BJ (cell line): ENCODE measurements at places on chromosomes 4 and X. TPM values are rescaled to one million over a fixed set of nuclear protein-coding genes. Genes with fewer than 3 reads are reported as not detected.
A peak's percentile ranks its signal among the peaks of the same experiment; 100 is the strongest.

DNA sequence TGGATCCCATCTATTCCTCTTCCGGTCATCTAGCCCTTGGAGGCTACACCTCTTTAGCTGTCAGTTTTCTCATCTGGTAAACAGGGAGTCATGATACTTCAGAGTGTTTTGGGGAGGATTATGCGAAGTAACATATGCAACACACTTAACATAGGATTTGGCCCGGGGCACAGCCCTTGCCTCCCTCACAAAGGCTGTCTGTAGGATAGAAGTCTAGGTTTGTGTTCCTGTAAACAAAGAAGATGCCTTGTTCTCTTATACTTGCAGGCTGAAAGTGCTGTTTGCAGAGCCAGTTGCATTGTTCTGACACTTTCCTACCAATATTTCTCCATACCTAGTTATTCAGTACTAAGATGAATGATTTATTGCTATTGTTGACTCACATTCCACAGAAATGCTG is 2.2 kb upstream of the APELA start:
- no peak for DNase-seq

The BANK1 gene
- polyA plus RNA-seq, result 0.40 and 0.43 TPM in 2 replicates

DNA sequence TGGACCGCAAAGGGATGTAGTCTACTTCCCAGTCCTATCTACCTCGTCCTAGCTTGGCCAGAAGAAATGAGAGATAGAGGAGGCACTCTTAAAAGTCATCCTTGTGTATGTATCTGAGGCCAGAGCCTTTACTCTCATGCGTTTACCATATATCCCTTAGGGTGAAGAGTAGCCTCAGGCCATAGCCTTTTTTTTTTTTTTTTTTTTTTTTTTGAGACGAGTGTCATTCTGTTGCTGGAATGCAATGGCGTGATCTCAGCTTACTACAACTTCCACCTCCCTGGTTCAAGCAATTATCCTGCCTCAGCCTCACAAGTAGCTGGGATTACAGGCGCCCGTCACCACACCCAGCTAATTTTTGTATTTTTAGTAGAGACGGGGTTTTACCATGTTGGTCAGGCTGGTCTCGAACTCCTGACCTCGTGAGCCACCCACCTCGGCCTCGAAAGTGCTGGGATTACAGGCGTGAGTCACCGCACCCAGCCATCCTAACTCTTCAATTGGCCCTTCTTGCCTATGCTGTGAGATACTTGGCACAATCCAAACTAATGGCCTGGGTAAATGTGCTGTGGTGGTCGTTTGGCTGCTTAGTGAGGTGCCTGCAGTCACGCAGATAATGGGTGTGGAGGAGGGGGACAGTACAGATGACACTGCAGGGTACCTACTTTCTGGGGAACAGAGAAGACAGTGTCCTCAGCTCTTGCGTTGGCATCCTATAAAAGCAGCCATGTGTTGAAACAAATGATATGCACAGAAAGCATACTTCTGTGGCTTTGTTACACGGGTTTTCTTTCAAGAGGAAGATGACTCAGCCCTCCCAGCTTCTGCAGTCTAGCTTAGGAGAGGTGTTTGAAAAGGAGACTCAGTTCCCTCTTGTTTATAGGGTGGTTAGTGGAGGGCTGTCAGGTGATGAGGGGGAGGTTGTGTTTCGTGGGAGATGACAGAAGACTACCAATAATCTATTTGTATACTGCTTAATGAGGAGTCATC is 10.4 kb upstream of the DGAT2L6 start:
- no peak for DNase-seq

DNA sequence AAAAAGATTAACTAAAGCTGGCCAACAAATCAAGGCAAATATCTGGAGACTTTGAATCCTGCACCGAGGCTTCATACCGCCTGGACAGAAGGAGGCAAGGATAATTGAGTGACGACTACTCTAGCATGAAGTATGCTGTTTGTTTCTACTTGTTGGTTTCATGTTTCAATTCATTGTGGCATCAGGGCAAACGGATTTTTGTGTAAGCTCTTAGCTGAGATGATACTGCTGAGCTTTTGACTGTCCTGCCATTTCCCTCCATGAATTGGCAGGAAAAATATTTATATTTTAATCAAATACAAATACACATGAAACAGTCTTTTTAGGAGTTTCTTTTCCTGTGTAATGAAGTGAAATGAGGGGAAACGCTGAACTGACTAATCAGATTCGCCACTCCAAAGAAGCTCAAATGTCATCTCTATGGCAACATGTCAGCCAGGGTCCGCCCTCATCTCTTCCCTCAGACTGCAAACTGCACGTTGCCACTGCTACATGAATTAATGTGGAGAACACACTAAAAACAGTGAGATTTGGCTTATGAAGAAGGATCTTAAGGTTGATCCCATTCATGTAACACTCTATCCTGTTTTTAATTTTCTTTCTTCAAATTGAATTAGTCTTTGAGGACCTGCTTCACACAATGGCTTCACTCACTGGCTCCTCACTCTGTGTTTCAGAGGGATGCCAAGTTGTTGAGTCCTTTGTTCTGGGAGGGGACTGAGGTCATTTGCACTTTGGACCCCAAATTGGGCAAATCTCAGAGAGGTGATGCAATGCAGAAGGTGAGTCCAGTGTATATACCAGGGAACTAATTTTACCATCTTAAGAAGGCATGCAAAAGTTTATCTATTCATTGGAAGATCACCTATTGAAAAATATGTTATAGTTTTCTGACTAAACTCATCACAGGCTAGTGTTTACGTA is 149.6 kb upstream of the MID1 start:
- DNase-seq, result no peak

The DGAT2L6 gene
- not detected in 2 replicates for polyA plus RNA-seq

The ARL9 gene
- polyA plus RNA-seq, result 0.23 and 0.29 TPM in 2 replicates

DNA sequence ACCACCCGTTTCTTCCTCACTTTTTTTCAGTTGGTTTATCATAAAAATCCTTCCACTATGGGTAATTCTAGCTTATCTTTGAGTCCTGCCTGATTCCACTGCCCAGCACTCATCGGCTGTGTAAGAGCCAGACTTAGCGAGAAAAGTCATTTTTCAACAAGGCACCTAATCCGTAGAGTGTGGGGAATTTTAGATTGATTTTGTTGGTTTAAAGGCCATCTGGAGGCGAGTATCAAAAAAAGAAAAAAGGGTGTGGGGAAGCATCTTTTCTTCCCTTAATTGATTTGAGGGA is 134.4 kb downstream of the TET2 start:
- no peak for DNase-seq

DNA sequence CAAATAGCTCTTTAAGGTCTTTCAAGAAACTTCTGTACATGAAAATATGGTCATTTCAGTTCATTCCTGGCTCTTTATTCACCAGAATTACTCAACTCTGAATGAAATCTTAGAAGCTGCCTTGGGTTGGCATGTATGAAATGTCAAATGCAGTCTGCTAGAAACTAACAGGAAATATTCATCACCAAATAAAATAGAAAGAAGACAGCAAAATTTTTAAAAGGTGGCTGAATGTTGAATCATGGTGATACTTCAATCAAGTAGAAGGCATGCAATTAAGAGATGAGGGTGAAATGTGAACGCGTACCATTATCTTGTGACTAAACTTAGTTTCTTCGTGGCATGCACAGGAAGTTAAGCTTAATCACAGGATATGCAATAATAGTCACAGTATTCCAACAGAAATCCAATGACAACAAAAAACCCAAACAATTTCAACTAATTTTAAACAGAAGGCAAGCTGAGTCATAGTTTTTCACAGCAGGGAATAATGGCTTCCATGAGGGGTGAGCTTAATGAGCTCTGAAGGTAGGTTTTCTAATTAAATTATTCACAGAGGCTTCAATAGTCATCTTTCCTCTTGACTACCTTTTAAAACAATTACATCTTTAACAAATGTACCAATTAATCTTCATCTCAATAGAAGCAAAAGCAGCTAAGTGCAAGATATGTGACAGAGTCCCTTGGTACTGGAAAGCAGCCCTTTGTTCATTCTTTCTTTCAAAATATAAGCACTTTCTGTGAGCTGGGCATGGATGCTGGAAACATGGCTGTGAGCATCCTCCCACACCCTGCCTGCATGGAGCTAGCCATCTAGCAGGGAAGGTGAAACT is 44.5 kb downstream of the SCFD2 start:
- peak; percentile 97 for DNase-seq

DNA sequence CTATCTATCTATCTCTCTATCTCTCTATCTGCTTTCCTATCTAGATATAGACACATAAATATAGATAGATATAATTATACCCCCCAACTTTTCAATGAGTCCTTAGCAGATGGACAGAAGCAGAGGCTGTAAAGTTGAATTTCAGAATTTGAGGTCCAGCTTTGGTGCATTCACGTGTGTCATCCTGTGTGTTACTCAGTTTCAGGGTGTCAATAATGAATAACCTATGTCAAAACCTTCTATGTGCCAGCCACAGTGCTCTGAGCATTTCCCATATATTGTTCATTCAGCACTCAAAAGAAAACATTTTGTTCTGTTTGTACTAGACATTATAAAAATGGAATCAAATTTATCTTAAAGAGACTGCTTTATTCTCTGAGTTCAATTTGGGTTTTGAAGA is 310.0 kb downstream of the ARHGAP24 start:
- no peak for DNase-seq

The ARMCX1 gene
- 18.9 and 20.9 TPM in 2 replicates for polyA plus RNA-seq

GRCh38 chr4:1323635-1324442 is 23.2 kb upstream of the UVSSA start:
- peak; percentile 57 for DNase-seq

The TMPRSS11A gene
- not detected in 2 replicates for polyA plus RNA-seq

- no peak for DNase-seq
These were observed 46.2 kb downstream of the MOSPD2 start for GRCh38 chrX:14919407-14919806.

- DNase-seq, result no peak
These were observed 10.1 kb upstream of the FGG start for GRCh38 chr4:154622598-154622997.

DNA sequence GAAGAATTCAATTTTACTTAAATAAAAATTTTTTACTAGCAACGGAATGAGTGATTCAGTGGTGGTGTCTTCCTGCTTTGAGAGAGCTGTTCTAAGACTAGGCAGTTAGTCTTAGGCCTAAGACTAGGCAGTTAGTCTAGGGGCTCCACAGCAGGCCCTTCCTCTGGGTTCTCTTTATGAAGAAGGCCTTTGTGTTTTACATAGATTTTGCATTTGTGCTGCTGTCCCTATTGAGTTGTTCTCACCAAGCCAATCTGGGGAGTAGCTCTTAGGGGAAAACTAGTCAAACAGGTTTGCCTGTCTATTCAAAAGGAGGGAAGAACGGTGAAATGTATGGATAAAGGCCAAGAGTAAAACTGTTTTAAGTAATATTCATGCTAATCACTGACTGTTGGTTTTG is 7.6 kb downstream of the UGT8 start:
- DNase-seq, result no peak

DNA sequence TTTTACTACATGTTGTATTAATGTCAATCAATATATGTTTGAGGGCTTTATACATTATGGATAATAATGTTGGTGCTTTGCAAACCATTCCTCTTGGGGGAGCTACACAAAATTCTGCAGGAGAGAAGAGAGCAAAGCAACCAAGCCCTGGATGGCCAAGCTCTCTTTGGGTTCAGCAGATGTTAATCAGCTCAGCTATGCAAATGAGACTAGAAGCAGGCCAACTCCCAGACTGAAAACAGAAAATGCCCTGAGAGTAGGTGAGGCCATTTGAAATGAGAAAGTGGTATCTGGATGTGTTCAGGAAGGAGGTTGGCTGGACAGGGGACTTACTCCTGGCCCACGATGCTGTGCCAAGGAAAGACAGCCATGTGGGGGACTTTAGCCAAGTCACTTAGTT is 387.0 kb downstream of the BCOR start:
- no peak for DNase-seq

DNA sequence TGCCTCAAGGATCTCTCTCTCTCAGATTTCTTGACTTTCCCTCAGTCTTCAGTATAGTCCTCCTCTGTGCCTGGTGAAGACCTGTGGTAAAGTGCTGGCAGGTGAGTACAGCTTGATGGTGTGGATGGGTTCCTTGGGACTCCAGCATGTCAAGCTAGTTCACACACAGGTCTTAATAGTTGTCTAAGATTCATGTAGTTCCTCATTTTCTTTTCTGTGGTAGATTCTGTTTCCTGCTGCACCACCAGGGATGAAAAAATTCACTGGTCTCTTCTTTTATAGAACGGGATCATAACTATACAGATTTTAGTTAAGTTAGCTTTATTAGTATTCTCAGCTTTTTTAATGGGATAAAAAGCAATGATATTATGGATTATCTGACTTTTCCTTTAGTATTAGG is 32.5 kb upstream of the PAQR3 start:
- DNase-seq, result no peak

- DNase-seq, result no peak
These were observed 15.3 kb downstream of the USP46 start for GRCh38 chr4:52643785-52644244.
